ENCODE measurements at places on chromosomes 16 and 17. TPM values are rescaled to one million over a fixed set of nuclear protein-coding genes. Genes with fewer than 3 reads are reported as not detected.

DNA sequence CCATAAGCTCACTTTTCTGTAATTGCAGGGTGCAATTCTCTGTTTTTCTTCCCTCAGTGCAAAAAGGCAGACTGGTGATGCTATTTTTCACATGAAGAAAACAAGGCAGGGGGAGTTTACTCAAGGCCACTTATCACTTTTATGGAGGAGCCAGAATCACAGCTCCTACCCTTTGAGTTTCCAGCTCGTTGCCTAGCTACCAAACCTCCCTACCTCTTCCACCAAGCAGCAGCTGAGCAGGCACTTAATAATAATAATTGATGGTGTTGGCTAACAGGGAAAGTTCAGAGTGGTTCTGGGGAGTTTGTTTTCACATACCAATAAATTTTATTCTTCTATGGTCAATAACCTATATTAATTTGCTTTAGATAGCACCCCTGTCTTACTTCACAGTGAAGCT is 31.9 kb upstream of the MPHOSPH6 start:
- no peak for DNase-seq

GRCh38 chr16:23395732-23396131 is 57.3 kb downstream of the COG7 start:
- no peak for DNase-seq

DNA sequence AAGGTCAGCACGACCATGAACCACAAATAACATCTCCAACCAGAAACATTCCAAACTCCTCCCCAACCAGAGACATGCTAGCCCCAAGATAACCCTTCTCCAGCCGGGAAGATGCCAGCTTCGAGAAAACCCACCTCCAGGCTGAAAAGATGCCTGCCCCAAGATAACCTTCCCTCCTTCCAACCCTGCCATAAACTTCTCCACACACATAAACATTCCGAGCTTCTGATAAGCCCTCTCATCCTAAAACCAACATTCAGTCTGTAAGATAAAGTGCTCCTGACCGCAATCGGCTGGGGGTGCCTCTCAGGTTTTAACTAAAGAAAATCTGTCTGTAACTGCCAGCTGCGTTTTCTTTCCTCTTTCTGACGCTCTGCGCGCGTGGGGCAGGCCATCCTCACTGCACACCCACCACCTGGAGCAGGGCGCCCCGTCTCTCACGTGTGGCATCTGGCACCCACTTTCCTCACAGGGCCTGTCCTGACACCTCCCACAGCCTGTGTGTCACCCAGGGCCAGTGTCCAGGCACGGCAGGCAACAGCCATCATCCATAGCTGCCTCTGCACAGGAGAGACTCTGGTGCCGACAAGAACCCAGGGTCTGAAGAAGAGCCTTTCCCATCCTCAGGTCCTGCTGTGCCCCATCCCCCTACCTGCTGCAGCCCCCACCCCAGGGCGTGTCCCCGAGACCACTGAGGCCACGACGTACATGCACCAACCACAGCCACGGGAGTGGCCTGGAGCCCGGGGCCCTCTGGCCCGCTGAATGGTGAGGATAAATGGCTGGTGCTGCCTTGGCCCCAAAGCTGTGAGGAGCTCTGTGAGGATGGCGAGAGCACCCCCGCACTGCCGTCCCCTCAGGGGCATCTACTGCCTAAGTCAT is 3.7 kb downstream of the TEPSIN start:
- no peak for DNase-seq

DNA sequence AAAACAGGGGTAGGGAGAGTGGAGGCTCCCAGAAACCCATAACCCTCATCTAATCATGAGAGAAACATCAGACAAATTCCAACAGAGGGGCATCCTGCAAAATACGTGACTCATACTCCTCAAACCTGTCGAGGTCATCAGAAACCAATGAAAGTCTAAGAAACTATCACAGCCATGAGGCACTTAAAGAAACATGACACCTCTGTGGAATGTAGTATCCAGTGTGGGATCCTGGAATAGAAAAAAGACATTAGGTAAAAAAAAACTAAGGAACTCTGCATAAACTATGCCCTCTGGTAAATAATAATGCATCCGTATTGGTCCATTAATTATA is 16.4 kb downstream of the CDH5 start:
- peak; percentile 31 for DNase-seq

- no peak for DNase-seq
Observed at GRCh38 chr17:8192070-8192815, 2.3 kb upstream of the BORCS6 start.

GRCh38 chr16:66457888-66458287 is 30.8 kb downstream of the BEAN1 start:
- DNase-seq = no peak

GRCh38 chr16:56691885-56692284 is 9.6 kb downstream of the MT1X start:
- peak; percentile 26 for DNase-seq

DNA sequence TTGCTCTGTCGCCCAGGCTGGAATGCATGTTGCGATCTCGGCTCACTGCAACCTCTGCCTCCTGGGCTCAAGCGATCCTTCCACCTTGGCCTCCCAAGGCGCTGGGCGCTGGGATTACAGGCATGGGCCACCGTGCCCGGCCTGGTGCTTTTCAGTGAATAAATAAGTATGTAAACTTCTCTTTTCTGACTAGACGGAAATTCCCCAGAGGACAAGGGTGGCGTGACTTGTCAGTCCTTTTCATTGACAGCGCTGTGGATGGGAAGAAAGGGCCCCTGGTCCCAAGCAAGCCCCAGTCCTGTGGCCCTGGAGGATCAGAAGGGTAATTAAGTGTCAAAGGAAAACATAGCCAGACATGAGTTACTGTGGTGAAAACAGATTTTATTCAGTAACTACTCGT is 9.6 kb upstream of the SPN start:
- DNase-seq = no peak

The RUNDC3A gene
- polyA plus RNA-seq = 0.31 TPM

The THRA gene
- polyA plus RNA-seq = 32.1 TPM

The CRAMP1 gene
- polyA plus RNA-seq = 5.2 TPM

The NOL11 gene
- polyA plus RNA-seq = 32.2 TPM
